SK-N-DZ (cell line): ENCODE measurements at places on chromosomes 2 and 18.

DNA sequence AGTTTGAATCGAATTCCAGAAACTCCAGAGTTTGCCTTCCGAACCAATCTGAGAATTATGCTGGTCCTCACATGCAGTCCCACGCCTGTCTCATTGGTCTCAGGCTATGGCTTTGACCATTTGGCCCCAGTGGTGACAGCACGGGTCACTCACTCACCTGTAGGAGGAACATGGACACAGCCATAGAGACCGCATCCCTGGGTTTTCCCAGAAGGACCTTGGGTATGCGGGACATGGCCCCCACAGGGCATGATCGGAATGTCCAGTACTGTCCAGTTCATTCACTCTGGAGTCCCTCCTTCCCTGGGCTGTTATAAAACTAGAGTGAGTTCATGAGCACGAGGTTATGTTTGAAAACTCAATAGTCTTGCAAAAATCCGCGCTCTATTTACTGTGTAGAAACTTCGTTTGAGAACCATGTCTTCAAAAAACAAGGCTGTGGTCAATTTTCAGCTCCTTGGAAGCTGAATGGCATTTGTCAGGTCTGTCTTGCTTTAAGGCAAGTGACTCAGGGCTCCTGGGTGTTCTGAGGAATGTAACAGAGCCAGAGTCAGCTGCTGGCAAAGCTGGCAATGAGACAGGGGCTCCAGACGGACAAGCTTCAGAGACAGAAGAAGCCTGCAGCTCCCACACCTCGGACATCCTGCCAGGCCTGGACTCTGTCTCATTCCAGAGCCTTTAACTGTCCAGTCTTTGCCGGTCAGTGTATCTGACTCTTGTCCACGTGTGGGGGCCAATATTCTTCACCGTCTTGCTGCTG is 86.7 kb upstream of the TMEM18 start:
- DNase-seq, result no peak

GRCh38 chr2:179636995-179637394 is 224.4 kb downstream of the ZNF385B start:
- no peak for DNase-seq

DNA sequence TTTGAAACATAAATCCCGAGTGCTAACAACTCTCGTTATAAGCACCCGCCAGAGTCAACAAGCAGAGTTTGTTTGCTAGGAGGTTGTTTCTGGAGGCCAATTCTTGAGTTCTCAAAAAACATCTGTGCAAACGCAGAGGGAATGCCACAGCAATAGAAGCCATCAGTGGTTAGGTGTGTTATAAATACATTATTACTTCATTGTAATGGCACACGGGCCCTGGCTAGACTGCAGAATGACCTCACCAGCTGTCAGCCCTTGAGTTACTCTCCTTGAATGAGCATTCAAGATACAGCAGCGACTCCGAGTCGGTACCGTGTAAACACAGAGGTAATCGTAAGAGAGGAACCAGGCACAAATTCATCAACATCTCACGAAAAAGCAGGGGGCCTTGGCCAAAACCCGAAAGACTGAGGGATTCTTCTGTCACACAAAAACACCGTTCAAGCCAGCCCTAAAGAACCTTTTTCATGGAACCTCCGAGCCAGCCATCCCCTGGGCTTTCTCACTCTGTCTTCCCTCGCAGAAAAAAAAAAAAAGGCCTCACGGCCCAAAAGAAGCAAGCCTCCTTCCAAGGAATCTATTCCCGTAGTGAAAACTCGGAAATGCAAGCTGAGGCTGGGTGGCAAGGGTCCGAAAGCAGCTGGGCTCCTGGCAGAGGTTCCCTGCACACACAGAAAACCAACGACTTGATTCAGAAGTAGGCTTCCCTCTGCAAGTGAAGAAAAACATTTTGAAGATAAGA is 133.7 kb upstream of the MEIS1 start:
- no peak for DNase-seq

- DNase-seq, result no peak
Measured at GRCh38 chr2:60406192-60406591, 147.3 kb downstream of the BCL11A start.

DNA sequence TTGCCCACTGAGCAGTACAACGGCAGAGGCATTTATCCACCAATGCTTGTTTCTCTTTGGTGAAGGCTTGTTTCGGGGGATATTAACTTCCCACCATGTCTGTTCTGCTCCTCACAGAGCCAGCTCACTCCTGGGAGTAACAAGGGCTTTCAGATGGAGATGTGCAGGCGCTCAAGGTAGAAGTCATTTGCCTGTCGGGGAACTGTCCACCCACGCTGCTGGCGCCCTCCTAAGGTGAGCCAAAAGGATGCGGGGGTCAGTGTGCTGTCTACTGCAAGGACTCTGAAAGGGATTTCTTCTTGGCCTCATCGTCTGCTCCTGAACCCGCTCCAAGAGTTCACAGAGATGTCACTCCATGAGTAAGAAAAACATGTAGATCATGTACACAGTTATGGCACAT is 57.0 kb upstream of the CYRIA start:
- no peak for DNase-seq

DNA sequence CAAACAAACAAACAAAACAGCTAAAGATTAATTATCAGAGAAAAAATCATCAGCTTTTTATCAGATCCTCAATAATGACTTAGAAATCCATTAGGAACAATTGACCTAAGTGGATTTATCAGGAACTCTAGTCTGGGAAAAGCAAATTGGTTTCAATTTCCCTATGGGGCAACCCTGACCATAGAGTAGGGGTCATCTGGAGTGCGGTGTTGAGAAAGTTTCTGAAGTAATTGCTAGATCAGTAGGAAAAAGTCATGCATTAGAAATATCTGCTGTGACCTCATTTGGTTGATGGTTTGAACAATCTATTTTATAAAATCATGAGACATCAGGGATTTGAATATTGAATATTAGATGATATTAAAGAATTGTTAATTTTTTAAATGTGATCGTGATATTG is 507.9 kb downstream of the TXNL1 start:
- no peak for DNase-seq

DNA sequence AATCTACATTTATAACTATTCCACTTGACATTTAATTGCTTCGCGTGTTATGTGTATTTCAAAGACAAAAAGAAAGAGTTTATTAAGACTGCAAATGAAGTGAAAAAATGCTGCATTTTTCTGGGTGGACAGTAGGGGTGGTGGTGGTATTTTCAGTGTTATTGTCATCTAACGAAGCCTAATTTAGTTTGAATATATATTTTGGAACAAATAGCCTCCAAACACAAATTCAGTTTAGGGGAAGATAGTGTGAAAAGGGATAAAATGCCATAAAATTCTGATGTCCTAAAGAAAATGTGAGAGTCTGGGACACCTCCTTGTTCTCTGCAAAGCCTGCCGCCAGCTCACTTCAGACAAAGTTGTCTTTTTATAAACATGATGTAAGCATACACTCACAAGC is 425.1 kb downstream of the NRXN1 start:
- DNase-seq, result no peak
